Nucleus accumbens (tissue), 56 donors: ENCODE measurements at places on chromosomes 5 and 9.

GRCh38 chr5:39151745-39152144, 67.6 kb downstream of the FYB1 start:
- no peak for DNase-seq

GRCh38 chr9:133769511-133770075, 31.4 kb upstream of the SARDH start:
- no peak for DNase-seq

DNA sequence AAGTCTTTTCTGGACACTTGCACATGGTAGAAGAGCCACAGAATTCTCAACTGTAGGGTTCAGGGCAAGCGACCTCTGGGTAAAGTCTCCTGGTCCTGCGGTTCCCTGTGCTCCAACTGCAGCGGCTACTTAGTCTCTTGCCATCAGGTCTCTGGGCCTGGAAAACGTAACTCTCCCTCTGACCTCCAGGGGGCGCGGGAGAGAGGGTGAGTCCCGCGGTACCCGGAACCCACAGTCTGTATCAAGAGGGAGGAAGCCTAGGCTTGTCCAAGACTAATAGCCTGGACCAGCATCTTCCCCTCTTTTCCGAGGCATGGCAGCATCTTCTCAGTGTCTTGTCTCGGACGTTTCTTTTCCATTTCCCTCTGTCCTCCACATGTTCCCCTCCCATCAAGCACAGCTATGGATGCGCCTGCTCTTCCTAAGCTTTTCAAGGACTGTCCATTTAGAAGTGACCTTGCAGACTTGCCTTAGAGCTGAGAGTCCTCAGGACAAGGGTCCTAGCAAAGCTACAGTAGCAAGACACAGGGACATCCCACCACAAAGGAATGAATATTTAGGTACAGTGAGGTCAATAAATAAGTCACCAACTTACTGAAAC, 59.3 kb downstream of the FSTL4 start:
- DNase-seq: no peak

DNA sequence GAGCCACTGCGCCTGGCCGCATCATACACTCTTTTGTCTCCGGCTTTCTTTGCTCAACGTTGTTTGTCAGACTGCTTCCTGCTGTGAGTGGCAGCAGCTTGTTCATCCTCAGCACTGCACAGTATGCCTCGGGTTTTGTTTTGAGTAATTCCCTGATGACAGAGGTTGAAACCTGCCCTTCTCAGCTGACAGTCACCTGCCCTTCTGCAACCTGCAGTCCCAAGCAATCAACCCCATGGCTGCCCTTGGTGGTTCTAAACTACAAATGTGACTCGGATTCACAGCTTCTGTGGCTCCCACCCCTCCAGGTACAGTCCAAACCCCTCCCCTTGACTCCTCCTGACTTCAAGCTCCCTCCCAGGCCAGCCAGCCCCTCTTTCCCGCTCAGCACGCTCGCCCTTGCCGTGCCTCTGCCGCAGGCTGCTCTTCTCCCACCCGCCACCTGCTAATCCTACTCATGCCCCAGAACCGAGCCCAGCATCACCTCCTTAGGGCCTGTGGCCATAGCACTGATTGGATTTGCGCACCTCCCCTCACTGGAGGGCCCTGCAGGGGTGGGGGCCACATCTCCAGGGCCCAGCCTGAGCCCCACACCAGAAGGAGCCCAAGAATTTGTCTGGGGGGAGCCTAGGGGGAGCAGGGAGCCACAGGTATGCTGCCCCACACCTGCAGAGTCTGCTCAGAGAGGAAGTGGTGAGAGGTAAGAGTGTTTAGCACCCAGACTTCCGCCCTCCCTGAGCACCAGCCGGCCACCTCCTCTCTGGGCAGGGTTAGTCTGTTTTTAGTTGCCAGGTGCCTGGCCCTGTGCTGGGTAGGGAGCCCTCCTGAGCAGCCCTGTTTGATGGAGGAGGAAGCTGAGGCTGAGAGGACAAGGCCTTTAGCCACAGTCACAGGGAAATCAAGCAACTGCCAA, 10.1 kb downstream of the EEIG1 start:
- DNase-seq: no peak

DNA sequence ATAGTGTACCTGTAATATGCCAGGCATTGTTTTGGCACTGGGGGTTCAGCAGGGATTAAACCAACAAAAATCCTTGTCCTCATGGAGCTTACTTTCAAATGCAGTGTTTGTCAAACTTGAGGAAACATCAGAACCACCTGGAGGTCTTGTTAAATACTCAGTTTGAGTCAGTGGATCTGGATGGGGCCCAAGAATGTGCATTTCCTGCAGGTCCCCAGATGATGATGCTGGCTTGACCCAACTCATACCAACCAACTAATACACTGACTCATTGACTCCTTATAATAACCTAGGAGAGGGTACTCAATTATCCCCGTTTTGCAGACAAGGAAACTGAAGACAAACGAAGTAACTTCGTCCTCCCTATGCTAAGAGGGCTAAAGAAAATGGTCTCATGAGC, 11.3 kb downstream of the WWC1 start:
- no peak for DNase-seq

DNA sequence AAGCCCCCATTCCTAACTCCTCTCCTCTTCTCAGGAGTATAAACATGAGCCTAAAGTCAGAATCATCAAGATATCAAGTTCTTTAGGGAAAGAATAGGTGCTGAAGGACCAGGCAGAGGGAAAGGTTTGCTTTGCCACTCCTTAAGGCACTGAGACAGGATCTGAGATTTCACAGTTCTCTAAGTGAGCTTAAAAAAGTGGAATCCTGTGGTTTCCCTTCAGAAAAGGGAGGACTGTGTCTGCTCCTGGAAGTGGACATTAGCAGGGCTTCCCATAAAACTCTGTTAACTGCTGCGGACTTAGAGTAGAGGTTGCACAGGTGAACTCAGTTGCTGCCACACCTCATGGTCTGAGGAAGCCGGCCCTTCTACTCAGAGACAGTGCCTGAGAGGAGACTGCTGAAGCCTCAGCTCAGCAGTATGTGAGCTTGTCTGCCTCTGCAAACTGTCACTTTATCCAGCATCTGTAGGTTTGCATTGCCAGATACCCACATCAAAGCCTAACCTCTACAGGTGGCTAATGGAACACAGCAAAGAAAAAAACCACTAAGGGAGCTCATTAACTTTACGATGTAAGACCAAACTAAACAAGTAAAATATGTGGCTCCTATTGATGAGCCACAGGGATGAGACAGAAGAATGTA, 42.9 kb downstream of the RIC1 start:
- DNase-seq: no peak

DNA sequence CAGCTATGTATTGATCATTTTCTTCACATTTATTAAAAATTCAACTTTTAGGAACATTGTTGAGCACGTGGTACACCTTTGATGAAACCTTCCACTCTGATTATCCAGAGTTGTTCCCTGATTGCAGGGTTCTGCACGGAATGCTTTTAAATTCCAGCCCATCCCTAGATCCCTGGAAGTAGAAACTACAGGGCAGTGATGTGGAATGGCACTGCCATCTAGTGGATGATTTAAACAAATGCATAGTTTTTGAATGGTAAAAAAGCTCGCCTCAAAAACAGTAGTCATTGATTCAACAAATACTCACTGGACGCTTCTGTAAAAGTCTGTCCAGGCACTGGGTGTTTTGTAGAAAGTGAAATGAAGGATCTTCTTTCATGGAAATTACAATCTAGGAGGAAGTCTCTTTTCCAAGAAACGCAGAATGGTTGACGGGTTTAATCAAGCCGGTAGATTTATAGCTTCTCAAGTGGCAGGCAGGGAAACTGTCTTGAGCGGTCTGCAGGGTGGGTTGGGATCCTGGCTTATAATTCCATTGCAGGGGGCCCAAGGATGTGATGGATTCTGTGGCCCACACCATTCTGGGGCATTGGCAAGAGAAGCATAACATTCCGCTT, 118.4 kb downstream of the ARHGAP26 start:
- DNase-seq: no peak

GRCh38 chr9:134348404-134349155, 22.3 kb downstream of the RXRA start:
- DNase-seq: no peak

GRCh38 chr5:135571066-135571609, 7.7 kb downstream of the CXCL14 start:
- no peak for DNase-seq

DNA sequence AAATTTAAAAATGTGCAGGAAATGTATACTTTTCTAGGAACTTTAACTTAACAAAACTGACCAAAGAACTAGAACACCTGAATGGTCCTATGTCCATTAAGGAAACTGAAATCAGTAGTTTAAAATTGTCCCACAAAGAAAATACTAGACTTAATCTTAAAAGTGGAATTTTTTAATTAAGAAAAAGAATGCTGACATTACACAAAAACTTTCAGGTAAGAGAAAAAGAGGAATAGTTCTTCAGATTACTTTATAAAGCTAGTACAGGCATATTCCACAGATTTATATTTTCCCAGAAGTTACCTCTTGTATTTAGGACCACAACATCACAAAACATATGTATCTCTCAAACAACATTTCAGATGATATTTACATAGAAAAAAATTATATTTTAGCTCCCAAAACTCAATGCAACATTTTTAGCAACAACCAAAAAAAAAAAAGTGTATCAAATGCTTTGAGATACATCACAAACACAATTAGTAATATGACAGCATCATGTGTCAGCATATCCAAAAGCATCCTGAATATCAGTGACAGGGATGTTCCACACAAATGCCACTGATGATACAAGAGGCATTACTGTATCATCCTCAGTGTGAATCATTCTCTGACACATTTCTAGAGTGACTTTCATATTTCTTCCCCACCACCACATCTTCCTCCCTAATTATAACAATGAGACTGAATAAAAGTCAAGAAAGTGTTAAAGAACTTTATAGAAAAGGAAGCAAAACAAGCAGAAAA, 264.0 kb downstream of the EPB41L4A start:
- no peak for DNase-seq

DNA sequence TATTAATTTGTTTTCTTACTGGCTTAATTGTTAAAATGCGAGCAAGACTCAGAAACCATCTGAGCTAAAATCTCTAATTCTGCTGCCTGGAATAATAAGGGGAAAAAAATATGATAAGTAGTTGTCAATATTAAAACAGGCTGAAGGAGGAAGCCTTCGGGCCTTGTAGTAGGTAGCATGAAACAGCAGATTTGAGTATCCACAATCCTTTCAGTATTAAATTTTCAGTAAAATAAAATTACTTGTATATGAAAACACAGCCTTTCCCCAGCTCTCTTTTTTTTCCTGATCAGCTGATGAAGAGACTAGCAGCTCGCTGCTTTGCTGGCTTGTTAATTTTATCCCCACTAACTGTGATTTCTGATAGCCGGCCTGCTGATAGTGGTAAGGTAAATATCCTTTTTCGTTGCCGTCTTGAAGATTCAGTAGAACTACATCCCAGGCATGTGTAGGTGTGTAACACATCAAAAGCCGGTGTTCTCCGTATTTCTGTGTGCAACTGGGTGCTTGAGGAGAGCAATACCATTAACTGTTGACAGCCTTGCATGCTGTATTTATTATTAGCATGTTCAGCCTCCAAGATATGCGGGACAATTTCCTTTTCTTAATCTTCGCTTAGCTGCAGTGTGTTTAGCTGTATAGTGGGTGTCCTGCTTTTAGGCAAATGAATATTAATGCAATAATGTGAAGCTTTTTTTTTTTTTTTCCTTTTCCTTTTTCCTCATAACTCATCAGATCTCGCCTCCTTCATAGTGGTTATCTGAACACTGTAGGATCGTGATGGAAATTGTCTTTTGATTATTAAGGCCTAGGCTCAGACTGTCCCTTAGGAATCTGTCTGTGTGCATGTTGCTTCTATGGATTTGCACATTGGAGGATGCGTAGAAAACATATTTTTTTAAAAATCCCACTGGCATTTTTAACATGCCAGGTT, 144.6 kb downstream of the SMARCA2 start:
- DNase-seq: peak; percentile 23

GRCh38 chr5:33657804-33658440, 217.2 kb downstream of the TARS1 start:
- no peak for DNase-seq
